ENCODE measurements at places on chromosomes 16 and 17. TPM values are rescaled to one million over a fixed set of nuclear protein-coding genes. Genes with fewer than 3 reads are reported as not detected.

GRCh38 chr17:7179317-7180254 lies at the start of gene ASGR1:
Gene ASGR1, minus strand, starts transcription at chr17:7179370. Its CDS starts 807 bp downstream, at chr17:7178563.
- no peak for DNase-seq

DNA sequence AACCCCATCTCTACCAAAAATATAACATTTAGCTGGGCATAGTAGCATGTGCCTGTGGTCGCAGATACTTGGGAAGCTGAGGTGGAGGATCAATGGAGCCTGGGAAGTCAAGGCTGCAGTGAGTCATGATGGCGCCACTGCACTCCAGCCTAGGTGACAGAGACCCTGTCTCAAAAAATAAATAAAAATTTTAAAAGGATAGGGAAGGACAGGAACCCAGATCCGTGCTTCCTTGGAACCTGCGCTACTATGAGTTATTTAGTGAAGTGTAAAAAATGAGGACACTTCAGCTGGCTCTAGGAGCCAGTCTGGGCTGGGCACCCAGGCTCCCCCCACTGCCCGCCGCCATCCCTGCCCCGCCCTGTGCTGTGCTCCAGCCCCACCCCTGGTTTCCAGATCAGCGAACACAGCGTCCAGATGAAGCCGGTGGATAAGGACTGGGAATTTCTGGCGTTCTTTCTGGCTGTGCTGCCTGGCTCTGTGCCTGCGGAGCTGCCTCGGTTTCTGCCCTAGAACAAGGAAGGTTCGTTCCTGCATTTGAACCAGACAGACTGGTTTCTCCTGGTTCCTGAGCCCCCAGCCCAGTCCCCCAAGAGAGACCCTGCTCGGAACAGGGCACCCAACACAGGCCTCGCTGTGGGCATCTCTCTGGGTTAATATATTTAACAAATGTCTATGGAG lies 18.5 kb downstream of the PLLP start:
- DNase-seq, result no peak

Gene NOD2
- total RNA-seq, result 43.5 TPM

- no peak for DNase-seq
These were observed 139.4 kb downstream of the CCDC182 start for GRCh38 chr17:57605675-57606105.

DNA sequence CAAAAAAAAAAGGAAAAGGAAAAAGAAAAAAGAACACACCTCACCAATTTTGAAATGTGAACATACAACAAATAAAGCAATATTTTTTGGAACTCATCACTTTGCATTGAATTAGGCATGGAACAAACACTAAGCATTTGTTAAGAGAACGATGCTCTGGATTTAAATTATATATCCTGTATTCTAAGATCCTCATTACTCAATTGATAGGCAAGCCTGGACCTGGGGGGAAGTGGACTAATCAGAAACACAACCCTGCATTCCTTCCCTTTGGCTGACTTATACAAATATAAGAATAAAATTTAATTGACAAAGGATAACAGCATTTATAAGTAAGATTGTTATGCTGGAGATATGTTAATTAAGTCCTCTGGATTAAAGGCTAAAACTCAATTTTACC lies 2.2 kb downstream of the GJC1 start:
- no peak for DNase-seq

Gene CD300H
- not detected for total RNA-seq

- no peak for DNase-seq
These were observed 7.8 kb downstream of the HAS3 start for GRCh38 chr16:69113216-69113615.

DNA sequence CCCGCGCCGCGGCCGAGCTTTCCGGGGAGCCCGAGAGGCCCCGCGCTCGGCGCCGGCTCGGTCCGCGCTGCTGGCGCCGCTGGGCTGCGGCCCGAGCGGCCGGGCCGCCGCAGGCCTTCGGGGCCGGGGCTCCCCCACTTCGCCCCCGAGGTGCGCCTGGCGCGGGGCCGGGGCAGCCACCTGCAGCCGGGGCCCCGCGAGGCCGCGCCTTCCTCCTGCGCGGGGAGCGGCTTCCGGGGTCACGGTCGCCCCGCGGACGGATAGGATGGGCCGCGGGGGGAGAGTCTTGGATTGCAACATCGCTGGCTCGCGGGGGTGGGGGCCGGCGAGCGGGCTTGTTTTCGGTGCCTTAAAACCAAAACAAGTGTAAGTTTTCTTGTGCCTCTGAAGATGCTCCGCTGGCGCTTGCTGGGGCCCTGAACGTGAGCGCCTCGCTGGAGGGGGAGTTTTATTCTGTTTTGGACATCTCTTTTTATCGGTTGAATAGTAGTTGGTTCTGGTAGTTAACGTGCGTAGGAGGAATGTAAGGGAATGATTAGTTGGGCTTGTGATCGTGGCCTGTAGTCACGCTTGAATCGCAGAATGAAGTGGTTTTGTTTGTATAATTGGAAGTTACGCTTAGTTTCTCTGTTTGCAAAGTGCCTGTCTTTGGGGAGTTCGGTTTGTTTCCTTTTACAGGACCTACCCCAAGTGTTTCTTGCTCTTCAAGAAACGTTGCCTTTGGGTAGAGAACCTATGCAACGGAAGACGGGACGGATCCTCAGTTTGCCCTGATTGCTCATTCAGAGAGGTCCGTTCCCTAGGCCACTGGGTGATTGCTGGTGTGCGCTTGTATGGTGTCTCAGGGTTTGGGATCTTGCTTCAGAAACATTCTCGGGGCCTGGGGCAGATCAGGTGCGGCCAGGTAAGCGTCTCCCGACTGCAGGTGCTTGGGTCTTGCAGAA lies 724 bp downstream of the UBE2I start:
- no peak for DNase-seq

Gene UTS2R
- not detected for total RNA-seq

Gene TSPOAP1
- total RNA-seq, result 7.1 TPM

- DNase-seq, result no peak
These were observed 16.1 kb downstream of the CCR7 start for GRCh38 chr17:40548982-40549685.

- DNase-seq, result no peak
These were observed 28.5 kb downstream of the IQCK start for GRCh38 chr16:19746561-19746960.

GRCh38 chr17:56083475-56083874 lies 69.8 kb upstream of the ANKFN1 start:
- DNase-seq, result no peak

GRCh38 chr17:80446645-80447405 lies 29.6 kb downstream of the NPTX1 start:
- DNase-seq, result no peak

DNA sequence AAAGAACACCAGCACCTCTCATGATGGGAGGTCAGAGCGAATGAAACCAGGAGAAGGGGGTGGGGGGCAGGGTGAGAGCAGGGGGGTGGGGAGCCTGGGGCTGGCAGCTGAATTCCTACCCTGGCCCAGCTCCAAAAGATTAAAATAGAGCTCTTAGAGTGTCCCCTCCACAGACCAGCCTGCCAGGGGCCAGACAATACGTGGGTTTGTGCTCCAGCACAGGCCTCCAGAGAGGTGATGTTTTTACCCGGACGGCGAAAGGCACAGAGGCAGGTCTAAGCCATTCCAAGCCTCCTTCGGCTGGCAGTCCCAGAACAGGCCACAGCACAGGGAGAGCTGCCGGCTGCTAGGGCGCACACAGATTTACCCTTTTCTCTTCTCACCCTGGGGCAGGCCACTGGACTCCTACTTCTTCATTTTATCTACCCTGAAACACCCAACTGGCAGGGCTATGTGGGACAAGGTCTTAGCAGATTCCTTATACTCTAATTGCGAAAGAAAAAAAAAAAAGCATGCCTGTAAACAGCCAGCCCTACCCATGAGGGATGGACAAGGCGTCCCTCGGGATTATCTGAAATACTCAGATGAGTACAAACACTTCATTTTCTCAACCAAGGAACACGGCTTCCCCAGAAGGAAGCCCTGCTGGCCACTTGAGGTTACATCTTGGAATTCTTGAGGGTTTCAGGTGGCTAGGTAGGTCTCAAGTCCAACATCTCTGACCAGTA lies 71.9 kb upstream of the NOG start:
- no peak for DNase-seq

- DNase-seq, result no peak
These were observed 53.4 kb downstream of the MEOX1 start for GRCh38 chr17:43608313-43608712.

DNA sequence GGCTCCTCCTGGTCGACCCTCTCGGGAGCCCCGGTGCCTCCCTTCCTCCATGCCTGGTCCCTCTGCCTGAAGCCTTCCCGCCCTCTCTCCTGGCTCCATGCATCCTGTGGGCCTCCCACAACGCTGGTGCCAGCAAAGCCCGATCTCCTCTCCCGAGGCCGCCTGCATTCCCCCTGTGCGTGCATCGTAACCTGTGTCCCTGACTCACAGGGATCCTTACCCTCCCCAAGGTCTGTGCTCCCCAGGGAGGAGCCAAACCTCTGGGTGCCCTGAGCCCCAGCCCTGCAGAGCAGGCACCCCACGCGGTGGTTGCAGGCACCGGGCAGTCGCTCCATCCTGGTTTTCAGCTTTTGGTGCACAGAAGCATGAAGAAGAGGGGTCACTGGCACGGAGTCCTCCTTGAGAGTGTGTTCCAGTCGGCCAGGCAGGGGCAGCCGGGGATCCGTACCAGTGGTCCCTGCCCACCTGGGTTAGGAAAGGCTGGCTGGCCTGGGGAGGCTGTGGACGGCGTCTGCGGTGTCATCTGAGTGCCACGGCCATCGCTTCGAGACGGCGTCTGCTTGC lies 1.8 kb upstream of the ENPP7 start:
- no peak for DNase-seq
